ENCODE measurements at places on chromosomes 13 and 19.

GRCh38 chr19:43265664-43266025, 3.7 kb downstream of the PSG9 start:
- DNase-seq: no peak

DNA sequence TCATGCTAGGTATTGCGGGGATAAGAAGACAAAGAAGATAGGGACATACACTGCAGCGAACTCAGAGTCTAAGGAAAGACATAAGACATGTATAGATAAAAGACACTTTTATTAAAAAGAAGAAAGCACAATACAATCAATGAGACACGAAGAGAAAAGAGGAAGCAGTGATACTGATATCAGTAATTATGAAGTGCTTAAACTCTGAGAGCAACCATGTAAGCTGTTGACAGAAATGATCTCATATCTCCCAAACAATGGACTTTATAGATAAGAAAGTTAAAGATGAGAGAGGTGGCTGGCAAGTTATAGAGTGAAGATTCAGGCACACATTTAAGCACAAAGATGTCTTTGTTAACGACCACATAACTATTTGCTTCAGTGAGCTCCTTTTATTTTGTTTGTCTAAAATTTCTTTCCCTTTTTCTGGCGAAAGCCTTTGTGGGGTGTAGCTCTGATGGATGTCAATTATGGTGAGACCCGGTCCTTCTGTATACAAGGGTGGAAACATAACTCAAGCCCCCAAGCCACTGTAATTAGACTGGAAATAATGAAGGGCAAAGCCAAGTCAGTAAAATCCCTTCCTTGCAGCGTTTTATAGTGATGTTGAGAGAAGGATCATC, 818.0 kb upstream of the SLC10A2 start:
- no peak for DNase-seq

GRCh38 chr13:91303031-91303430, 44.5 kb upstream of the MIR17HG start:
- no peak for DNase-seq

GRCh38 chr19:21127898-21128297, 13.9 kb upstream of the ZNF431 start:
- no peak for DNase-seq

GRCh38 chr19:16834747-16835146, 5.5 kb downstream of the SIN3B start:
- DNase-seq: no peak

DNA sequence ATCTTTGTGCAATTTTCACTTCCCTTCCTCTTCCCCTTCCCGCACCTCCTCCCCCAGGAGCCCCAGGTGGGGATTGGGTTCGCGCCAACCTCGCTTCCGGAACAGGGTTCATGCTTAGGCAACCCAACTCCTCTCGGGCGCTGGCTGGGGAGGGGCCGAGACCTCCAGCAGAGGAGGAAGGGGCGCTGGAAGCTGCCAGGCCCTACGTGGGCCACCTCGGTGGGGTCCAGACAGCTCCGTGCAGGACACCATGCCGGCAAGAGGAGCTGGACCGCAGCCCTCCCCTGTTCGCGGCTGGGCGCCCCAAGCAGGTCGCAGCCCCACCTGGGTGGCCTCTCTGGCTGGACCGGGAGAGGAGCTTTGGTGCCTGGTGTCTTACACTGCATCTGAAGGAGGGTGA, 91.1 kb downstream of the SPACA7 start:
- no peak for DNase-seq

DNA sequence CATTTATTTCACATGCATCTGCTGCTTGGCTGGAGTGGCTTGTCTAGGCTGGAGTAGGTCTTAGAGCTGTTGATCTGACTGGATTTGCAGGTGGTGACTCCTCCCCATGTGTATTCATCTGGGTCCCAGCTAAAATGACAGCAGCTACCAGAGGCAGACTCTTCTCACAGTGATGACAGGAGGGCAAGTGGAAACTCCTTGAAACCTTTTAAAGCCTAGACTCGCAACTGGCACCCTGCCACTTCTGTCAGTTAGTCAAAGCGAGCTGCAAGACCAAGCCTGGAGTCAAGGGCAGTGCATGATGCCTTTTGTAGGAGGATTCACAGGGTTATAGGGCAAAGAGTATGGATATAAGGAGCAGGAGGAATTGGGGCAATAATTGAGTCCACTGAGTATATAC, 65.2 kb downstream of the TEX26 start:
- no peak for DNase-seq

DNA sequence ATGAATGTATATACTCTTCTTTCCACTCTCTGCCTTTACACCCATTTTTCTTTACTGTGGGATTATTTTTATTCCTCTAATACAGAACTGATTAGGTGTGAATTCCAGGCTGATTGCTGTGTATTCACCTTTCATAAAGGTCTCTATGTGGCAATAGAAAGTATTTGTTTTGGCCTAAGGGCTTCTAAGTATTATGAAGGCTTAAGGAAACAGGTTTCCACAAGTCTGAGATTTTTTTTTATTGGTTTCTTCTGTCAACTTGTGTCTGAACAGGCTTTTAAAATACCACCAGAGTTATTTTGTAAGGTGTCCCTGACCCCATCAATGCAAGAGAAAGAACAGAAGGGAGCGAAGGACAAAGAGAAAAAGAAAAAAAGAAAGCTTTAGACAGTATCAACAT, 1102.0 kb upstream of the SPRY2 start:
- no peak for DNase-seq

DNA sequence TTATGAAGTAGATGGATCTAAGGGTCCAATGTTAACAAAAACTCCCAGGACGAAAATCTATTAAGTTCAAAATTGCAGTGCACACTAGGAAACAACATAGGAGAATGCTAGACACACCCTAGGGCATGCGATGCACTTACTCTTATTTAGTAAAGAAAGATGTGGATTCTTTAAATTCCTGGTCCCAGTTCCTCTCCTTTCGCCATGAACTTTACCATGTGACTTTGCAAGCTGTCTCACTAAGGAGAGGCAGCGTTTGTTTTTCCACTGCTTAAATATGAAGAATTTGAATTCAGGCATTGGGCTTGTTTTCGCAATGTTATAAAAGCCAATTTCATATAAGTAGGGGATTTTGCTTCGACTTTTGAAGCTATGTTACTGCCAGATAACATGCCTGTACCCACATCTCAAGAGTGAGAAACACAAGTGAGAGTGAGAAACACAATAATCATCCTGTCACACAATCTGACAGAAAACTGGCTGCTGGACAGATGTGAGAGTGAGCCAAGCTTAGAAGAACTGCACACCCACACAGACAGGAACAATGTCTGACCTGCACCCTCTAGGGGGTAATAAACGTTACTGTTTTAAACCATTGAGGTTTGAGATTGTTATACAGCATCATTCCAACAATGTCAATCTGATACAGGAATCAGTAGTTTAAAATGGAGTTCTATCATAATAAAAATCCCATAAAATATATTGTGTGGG, 1308.4 kb downstream of the SLITRK5 start:
- peak; percentile 27 for DNase-seq

DNA sequence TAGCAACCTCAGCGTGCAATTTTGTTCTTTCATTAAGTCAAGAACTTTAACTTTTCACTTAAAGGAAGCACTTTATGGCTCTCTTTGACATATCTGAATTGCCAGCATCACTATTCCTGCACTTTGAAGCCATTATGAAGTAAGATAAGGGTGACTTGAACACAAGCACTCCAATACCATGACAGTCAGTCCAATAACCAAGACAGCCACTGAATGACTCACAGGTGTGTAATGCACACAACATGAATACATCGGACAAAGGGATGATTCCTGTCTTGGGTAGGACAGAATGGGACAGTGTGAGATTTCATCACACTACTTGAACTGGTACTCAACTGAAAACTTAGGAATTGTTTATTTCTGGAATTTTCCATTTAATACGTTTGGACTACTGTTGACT, 233.7 kb upstream of the IPO5 start:
- DNase-seq: no peak

DNA sequence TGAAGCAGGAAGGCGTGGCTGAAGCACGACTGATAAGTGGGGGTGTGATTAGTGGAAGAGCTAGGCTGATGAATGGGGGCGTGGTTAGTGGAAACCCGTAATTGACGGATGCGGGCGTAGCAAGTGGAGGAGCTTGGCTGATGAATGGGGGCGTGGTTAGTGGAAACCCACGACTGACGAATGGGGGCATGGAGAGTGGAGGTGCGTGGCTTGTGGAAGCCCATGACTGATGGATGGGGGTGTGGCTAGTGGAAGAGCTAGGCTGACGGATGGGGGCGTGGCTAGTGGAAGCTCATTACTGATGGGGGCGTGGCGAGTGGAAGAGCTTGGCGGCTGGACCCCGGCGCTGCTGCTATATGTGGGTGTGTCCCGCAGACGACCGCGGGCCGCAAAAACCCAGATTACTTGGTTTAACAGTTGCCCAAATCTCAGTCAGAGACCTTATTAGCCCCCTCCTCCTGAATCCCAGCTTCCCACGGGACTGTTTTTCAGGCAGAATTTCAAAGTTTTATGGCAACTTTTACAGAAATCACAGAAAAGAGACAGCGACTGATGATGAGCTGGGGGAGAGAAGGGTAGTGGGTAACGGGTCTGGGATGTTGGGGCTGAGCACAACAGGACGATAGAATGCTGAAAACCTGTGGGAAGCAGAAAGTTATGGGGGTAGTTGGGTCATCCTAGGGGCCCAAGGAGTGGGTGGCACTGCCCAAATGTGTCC, 9.0 kb upstream of the MEIS3 start:
- peak; percentile 96 for DNase-seq

DNA sequence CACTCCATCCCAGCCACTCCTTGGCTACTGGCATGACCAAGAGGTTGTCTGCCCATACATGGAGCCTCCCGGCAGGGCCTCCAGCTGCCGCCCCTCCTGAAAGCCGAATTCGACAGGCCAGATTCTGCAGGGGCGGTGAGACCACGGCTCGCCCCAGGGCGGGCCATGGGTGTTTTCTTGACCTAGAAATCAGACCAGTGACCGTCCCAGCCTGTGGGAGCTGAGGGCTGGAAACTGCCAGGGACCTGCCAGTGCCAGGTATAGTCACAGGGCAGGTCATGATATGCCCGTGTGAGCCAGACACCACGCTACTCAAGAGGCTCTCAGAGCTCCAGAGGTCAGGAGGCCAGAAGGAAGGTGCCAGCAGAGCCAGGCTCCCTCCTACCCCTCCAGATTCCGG, 16.8 kb downstream of the DAPK3 start:
- DNase-seq: no peak

DNA sequence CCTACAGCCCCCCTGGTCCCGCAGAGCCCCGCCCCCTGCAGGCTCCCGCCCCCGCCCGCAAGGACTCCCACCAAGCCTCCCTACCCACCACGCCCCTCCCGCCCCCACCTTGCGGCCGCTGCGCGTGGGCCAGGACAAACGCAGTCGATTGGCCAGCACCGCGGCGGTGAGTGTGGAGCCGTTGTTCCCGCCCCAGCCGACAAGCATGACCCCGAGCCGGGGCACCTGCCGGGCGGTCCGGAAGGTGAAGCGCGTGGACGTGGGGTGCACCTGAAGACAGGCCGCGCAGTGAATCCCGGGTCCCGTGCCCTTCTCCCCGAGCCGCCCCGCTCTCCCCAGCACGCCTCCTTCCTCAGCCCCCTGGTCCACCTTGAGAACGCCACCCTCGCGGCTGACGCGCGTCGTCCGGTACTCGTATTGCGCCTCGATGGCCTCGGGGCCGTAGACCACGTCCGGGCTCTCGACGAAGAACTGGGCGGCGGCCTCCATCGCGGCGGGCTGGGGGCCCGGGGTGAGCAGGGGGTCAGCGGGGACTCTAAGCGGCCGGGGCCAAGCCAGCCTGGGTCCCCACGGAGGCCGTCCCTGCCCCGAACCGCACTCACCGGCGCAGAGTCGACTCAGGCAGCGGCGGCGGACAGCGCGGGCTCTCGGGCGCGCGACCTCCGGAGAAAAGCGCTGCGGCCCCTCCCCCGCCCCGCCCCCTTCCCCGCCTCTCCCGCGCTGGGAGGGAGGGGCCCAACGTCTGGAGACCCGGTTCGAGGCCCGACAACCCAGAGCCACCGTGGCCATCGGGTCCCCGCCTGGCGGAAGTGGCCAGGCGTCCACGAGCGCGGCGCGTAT, at the start of gene ISYNA1:
Gene ISYNA1 (minus strand): TSS at position 643 of the 840 bp plus-strand sequence. CDS start 154 bp downstream, at position 489.
- DNase-seq: no peak

GRCh38 chr13:76758738-76759137, 127.5 kb downstream of the KCTD12 start:
- DNase-seq: no peak

- DNase-seq: no peak
Observed at GRCh38 chr19:23482829-23483228, 87.6 kb upstream of the ZNF91 start.

GRCh38 chr13:44174769-44175425, 198.7 kb upstream of the SERP2 start:
- DNase-seq: peak; percentile 21

DNA sequence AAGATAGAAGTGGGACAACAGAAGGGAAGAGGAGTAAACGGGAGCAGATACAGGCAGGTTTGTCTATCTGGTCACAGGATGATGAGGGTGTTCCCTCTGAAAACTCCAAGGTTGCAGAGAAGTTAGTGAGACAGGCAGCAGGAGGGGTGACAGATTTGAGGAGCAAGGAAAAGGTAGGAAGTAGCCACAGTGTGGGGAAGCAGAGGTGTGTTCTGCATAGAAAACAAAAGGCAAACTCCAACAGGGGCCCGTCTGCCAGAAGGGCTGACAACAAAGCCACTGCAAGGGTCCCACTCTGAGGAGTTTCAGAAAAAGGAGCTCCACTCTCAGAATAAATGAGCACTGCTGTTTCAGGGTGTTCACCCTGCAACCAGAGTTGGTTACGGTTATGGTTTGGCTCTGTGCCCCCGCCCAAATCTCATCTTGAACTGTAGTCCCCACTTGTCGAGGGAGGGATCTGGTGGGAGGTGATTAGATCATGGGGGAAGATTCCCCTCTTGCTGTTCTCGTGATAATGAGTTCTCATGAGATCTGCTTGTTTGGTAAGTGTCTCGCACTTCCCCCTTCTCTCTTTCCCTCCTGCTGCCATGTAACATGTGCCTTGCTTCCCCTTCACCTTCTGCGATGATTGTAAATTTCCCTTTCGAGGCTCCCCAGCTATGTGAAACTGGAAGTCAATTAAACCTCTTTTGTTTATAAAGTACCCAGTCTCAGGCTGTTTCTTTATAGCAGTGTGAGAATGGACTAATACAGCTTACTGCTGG, 32.1 kb downstream of the SMAD9 start:
- peak; percentile 30 for DNase-seq

DNA sequence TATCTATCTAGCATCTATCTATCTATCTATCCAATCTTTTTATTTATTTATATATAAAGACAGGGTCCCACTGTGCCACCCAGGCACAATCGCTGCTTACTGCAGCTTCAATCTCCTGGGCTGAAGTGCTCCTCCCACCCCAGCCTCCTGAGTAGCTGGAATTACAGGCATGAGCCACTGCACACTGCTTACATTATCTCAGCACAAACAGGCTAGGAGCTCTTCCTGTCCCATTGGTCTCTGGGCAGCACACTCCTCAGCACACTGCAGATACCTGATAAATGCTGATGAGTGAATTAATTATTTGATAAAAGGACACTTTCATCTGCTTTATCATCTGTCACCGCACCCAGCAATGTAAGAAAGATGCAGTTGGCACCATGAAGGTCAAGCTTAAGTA, 16.1 kb downstream of the ZNF562 start:
- no peak for DNase-seq

DNA sequence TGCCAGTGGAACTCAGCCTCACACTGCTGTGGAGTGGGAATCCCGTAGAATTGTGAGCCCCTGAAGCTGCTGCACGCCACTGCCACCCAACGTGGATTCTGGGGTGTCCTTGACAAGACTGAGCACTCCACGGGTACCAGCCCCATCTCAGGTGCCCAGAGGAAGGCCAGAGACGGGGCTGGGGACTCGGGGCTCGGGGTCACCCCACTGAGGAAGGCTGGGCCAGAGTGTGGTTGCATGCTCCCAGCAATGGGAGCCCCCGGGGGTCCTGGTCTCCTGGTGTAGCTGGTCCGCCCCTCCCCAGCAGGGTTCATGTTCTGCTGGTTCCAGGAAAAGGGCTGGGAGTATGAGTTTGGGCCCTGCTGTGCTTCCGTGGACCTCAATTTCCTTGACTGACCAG, 15.2 kb downstream of the DAPK3 start:
- DNase-seq: no peak

All from GM12865 (cell line).